ENCODE measurements at places on chromosomes 4 and X.

DNA sequence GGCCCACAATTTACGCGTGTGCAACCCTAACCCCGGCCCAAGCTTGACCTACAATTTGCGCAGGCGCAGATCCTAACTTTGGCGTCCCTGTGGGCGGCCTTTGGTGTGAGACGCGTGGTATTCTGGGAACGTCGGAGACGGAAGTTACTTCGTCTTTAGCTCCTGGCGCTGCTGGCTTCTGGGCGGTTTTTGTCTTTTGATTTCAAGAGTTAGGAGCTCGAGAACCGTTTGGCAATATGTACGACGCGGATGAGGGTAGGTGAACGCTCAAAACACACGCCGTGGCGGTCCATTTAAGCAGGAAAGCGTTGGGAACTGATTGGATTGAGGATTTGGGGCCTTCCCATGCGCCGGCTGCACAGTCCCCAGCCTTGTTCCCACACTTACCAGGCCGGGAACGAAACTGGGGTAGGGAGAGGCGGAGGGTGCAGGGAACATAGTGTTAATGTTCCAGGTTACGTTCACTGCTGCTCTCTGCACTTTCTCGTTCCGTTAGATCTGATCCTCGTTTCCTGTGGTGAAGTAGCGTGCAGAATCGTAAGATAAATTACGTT, at the start of gene POLR2B:
Gene POLR2B, plus strand, starts transcription at position 147 of the 554 bp plus-strand sequence. Its CDS starts 90 bp downstream, at position 237.
- peak; percentile 85 for DNase-seq

GRCh38 chr4:7761720-7762119, 177.9 kb downstream of the AFAP1 start:
- DNase-seq: peak; percentile 54

GRCh38 chr4:37991623-37992410, 31.6 kb downstream of the PTTG2 start:
- DNase-seq: no peak

- no peak for DNase-seq
Measured at GRCh38 chr4:119626943-119627266, 1.7 kb downstream of the PDE5A start.

DNA sequence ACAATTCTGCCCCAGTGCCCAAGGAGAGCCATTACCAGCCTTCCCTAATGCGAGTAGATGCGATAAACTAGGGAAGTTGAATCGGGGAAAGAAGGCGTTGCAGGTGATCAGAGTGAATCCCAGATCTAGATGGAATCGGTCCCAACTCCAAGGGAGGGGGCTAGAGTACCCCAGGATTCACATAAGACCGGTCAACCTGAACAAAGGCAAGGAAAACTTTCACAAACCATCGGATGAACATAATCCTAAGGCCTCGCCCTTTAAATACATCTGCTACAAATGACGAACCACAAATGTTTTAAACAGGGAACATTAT, 11.2 kb upstream of the ZCCHC13 start:
- no peak for DNase-seq

GRCh38 chr4:154741922-154742850, 1.6 kb upstream of the LRAT start:
- DNase-seq: no peak

GRCh38 chrX:51614353-51615012, 4.2 kb downstream of the CENPVL3 start:
- DNase-seq: no peak

- DNase-seq: no peak
Measured at GRCh38 chr4:14345356-14345775, 656.9 kb upstream of the CPEB2 start.

GRCh38 chr4:127623797-127624083, 9.0 kb upstream of the INTU start:
- no peak for DNase-seq

DNA sequence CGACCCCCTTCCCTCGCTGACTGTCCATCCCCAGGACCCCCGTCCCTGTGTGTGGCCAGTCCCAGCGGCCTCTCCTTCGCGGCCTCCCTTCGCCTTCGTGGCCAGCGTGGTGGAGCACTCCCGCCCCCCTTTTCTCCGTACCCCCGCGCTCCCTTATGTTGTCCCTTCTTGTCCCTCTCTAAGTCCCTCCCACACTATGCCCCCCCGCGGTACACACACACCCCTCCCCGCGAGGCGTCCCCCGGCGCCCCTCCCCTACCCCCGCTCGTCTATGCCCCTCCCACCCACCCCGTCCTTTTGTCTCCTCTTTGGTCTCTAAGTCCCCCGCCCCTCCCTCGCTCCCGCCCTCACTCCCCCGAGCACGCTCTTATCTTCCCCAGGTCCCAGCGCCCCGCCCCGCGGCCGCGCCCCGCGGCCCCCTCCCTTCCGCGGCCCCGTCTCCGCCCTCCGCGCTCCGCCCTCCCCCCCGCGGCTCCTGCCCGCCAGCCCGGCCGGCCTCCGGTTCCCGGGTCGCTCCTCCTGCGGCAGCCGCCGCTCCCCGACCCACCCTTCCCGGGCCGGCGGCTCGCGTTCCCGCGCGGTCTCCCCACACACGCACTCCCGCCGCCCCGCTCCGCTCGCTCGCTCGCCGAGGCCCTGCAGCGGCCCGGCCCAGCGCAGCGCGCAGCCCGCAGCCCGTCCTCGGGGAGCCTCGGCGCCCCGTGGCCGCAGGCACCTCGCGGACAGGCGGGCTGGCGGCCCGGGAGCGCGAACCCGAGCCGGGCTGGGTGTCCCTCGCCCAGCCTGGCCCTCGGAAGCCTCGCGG, 26.3 kb downstream of the UTP14A start:
- peak; percentile 63 for DNase-seq

DNA sequence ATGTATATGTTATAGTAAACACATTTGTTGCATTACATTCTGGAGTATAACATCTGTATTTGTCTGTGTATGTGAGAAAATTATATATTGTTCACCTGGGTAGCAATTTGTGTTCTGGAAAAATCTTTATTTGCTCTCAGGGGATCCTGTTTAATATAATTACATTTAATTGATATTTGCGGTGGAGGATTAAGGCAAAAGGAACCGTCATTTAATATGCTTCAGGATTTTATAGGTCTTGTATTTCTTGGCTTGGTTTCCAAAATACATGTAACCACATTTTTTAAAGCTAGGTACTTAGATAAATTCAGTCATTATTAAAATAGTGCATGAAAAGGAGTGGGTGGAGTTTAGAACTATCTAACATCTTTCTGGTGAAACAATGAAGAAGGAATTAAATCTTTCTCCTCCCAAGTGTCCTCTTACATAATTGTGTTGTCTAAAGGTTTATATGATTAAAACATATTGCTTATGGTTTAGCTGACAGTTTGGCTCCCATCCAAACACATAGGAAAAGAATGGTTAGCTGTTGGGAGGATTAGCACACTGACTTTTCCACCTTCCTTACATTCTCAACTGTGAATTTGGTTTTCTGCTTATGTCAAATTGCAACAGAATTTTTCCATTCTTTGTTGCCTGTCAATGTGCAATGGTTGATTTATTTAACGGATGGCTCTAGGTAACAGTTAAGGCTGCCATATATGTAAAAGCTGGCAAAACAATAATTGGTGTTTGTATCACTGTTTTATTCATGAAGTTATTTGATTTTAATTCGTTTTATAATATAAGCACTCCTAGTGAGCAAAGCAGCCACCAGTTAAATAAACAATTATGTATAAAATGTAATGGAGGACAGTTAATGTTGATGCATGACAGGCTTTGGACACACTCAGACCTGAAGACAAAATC, 250.8 kb upstream of the SFRP2 start:
- no peak for DNase-seq

- DNase-seq: no peak
Measured at GRCh38 chr4:134201216-134202161, at the start of gene PABPC4L. Gene PABPC4L, minus strand, starts transcription at chr4:134201789. Its CDS starts 770 bp downstream, at chr4:134201019.

- no peak for DNase-seq
Measured at GRCh38 chr4:75018811-75019479, 86.0 kb downstream of the PARM1 start.

- DNase-seq: no peak
Measured at GRCh38 chrX:37470711-37471110, 100.8 kb upstream of the LANCL3 start.

DNA sequence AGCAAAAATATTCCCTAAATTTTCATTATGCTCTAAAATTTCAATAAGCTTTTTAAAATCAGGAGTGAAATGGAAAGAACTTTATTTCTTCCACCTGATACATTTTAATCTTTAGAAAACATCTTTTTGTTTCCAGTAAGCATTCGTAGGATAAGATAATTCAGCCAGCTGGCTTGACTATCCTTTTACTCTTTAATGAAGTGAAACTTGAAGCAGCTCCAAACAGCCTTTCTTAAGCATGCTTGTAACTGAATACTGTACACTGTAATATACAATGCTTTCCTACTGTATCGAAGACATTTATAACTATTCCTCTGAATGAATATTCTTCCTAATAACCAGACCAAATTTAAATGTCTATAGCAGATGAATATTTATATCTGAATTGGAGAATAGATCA, 98.8 kb downstream of the KLHL4 start:
- no peak for DNase-seq

DNA sequence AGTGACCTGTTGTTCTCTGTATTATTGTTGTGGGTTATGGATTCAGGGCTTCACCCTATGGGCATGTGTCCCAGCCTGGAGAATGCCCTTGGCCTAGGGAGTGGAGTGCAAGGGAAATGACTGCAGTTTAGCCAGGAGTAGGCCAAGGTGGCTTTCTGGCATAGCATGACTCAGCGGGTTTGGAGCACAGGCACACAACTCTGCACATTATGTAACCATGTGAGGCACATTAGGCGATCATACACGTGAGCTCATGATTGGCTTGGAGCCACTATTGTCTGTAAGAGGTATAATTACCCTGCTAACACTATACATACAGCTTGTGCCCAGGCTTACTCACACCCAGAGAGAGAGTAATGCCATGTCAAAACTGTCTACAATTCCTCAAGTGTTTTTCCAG, 35.1 kb upstream of the TACR3 start:
- no peak for DNase-seq

- no peak for DNase-seq
Measured at GRCh38 chrX:103396186-103396585, 19.8 kb downstream of the BEX3 start.

DNA sequence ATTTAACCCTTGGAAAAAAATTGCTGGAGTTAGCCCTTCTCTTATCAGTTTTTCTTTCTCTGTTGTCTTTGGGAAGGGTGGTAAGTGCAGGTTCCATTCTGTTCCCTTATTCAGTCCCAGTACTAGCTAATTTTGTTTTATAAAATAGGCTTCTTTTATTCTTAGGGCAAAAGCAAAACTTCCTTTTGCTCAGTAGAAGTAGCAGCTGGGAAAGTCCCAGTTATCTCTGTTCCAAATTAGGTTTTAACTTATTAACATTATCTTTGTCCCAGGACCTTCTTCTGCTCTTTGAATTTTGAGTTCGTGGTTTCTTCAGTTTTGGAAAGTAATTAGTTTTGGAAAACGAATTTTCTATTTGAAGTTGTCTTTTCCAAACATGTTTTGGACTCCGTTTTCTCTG, 61.1 kb downstream of the BANK1 start:
- DNase-seq: no peak

- DNase-seq: no peak
Measured at GRCh38 chrX:79182616-79183015, 38.1 kb downstream of the GPR174 start.

- peak; percentile 9 for DNase-seq
Measured at GRCh38 chrX:129984111-129984958, 1.9 kb downstream of the BCORL1 start.

- no peak for DNase-seq
Measured at GRCh38 chr4:139142980-139143379, 34.0 kb downstream of the ELF2 start.

DNA sequence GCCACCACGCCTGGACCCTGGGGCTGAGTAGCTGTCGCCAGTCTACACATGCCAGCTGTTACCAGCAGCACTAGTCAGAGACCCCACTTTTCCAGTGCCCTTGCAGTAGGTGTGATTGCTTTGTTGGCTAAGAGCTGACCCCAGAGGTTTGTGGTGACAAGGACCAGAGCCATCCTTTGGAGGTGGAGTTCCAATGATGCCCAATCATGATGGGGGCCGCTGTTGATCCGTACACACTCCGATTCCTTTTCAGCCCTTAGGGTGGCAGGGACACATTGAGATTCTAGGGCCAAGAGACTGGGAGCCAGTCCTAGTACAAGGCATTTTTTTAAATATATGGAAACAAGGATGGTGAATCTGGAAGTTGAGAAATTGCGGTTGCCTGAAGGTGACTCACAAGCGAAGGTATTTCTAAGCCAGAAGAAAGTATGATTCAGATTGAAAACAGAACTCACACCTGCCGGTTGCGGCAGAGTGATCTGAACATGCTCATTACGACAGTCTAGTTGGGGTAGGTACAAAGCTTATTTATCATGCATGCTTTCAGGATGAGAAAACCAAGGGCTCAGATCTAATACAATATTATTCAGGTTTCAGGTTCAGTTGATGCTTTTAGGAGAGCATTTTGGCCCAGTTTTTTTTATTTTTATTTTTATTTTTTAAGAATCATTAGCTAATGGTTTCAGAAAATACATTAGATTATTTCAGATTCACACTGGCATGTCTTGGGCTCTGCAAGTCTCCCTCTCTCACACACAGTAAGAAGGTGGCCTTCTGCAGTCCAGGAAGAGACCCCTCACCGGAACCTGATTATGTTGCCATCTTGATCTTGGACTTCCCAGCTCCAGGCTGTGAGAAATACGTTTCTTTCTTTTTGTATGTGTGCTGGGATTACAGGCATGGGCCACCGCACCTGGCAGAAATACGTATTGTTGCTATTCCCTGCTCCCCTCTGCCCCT, 43.4 kb downstream of the SHROOM2 start:
- DNase-seq: peak; percentile 11

GRCh38 chr4:3533423-3533820, 1.2 kb upstream of the LRPAP1 start:
- DNase-seq: no peak

- no peak for DNase-seq
Measured at GRCh38 chr4:159048166-159048886, 54.6 kb upstream of the RAPGEF2 start.

DNA sequence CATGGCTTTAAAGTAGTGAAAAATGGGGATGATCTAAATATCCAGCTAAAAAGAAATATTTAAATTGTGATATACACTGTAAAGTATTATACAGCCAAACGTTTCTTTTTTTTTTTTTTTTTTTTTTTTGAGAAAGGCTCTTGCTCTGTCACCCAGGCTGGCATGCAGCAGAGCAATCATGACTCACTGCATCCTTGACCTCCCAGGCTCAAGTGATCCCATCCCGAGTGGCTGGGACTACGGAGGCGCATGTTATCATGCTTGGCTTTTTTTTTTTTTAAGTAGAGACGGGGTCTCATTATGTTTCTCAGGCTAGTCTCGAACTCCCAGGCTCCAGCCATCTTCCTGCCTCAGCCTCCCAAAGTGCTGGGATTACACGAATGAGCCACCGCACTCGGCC, 17.1 kb downstream of the SMIM14 start:
- DNase-seq: no peak

GRCh38 chrX:104343428-104344129, 88.8 kb upstream of the ESX1 start:
- peak; percentile 0 for DNase-seq

DNA sequence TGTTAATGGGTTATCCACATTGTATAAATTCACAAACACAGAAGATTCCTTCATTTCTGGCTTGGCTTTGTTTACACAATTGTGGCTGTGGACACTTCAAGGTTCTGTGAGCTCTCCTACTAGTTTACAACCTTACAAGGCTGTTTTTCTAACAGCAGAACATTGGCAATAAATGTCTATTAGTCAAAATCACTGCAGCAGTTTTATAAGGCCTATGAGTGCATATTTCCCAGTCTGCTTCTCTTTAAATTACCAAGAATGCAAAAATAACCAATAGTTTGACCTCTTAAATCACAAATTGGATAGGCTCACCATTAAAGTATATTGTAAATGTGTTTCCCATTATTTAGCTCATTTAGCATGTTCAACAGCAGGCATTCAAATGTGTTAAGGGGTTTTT, 239.2 kb downstream of the DKK2 start:
- DNase-seq: no peak

GRCh38 chrX:1658071-1658491, 43.2 kb downstream of the ASMT start:
- no peak for DNase-seq
